H9 (cell line): ENCODE measurements at places on chromosomes 3 and 15.

DNA sequence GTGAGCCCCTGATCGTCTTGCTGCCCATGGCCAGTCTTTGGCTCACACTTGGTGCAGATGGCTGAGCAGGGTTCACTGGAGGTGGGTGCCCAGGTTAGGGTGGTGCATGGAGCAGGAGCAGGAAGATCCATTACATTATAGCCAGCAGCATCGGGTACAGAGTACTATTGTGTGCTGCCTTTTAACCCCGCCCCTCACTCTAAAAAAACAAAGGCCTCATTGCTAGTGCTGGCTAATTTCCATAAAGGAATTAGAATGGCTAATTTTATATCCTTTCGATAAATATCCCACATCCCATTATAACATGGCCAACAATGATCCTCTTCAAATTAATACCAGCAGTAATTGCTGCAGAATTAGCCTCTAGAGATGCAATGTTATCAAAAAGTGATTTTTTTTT, 45.8 kb upstream of the PPP4R2 start:
- no peaks in the 10 kb centered on the region for H3K36me3 ChIP-seq
- no peak for DNase-seq
- no peaks in the 10 kb centered on the region for H3K27me3 ChIP-seq
- H3K4me3 ChIP-seq = no peak overlapping the region
- H3K27ac ChIP-seq = no peak overlapping the region

DNA sequence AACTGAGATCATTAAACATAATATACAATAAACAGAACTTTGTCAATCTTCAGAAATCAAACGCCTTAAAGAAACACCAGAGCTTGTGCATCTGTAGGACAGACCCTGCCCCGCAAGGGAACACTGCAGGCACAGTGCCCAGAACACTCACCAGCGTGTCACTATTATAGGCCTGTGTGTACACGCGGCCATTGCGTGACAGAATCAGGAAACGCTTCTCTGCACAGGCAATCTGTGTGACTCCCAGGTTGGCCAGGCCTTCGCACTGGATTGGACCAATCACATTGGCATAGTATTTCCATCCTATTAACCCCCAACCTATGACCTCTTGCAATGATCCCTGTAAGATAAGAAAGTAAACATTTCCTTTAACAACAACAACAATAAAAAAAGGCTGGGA, 52.9 kb downstream of the HERC2 start:
- no peaks in the 10 kb centered on the region for H3K27me3 ChIP-seq
- H3K4me3 ChIP-seq = no peak overlapping the region
- no peak overlapping the region for H3K27ac ChIP-seq
- no peak for DNase-seq
- H3K4me1 ChIP-seq = no peaks in the 10 kb centered on the region

- no peak overlapping the region for H3K4me3 ChIP-seq
- H3K27ac ChIP-seq = no peak overlapping the region
- DNase-seq = no peak
- H3K4me1 ChIP-seq = no peaks in the 10 kb centered on the region
- H3K27me3 ChIP-seq = no peaks in the 10 kb centered on the region
Observed at GRCh38 chr3:62833538-62833937, 41.7 kb downstream of the CADPS start.

DNA sequence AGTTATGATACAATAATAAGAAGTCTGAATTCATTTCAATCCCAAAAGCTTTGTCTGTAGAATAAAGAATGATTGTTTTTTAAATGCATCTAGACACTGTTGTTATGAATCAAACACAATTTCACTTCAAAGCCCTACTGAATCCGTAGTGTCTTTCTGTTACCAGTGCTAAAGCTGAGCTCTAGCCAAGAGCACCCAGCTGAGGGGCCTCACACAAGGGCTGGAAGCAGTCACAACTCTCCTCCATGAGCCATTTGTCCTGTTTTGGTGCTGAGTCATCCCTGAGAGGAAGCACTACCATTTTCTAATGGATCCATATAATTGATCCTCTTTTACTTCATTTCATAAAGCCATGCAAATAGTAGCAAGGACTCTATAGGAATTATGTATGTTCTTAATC, 158.2 kb upstream of the ANKRD28 start:
- H3K4me1 ChIP-seq = no peaks in the 10 kb centered on the region
- H3K27me3 ChIP-seq = no peaks in the 10 kb centered on the region
- H3K36me3 ChIP-seq = no peaks in the 10 kb centered on the region

DNA sequence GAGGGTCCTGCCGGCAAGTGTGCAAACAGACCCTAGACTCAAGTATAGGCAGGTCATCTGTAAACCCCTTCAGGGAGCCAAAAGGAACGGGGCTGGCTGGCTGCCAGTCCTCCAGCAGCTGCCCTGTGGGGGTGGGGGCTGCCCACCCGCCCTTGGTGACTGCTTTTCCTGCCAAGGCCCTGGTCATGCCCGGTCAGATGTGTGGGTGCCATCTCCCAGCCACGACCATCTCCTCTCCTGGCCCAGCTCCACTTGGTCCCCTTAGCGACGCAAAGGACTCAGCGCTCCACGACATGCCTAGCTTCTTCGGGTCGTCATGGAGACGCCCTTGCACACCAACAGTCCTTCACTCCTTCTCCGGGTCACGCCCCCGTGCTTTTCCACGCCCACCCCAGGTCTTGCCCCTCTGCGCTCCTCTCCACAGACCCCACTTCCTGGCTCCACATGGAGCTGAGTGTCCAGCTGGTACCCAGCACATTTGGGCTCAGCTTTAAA, 2.4 kb downstream of the MUC4 start:
- DNase-seq = no peak
- H3K4me3 ChIP-seq = no peak overlapping the region
- H3K27me3 ChIP-seq = no peaks in the 10 kb centered on the region
- H3K4me1 ChIP-seq = peaks cover 3% of the 10 kb centered on the region

- H3K4me1 ChIP-seq = no peaks in the 10 kb centered on the region; the same call in 1 of the 2 replicates
- H3K27me3 ChIP-seq = no peaks in the 10 kb centered on the region
- no peak overlapping the region for H3K4me3 ChIP-seq
- no peak overlapping the region for H3K27ac ChIP-seq
- H3K36me3 ChIP-seq = no peaks in the 10 kb centered on the region
- DNase-seq = no peak
Observed at GRCh38 chr3:30913176-30913575, 18.7 kb upstream of the GADL1 start.

DNA sequence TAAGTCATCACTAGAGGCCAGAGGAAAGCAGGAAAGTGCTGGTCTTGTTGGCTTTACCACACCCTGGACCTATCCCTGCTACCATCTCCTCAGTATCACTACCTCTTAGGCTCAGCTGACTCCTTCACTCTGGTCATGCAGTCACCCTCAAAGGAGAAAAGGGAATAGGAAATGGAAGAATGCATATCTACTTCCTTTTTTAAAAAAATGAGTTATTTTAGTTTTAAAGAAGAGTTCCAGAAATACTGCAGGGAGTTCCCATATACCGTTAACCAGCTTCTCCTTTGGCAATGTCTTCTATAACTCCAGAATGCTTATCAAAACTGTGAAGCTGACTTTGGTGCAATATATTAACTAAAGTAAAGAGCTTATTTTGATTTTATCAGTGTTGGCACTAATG, 688.6 kb downstream of the DIPK2A start:
- H3K27me3 ChIP-seq = no peaks in the 10 kb centered on the region
- no peak overlapping the region for H3K4me3 ChIP-seq
- H3K4me1 ChIP-seq = no peaks in the 10 kb centered on the region
- no peak overlapping the region for H3K27ac ChIP-seq
- no peak for DNase-seq
- H3K36me3 ChIP-seq = peaks cover 15% of the 10 kb centered on the region

DNA sequence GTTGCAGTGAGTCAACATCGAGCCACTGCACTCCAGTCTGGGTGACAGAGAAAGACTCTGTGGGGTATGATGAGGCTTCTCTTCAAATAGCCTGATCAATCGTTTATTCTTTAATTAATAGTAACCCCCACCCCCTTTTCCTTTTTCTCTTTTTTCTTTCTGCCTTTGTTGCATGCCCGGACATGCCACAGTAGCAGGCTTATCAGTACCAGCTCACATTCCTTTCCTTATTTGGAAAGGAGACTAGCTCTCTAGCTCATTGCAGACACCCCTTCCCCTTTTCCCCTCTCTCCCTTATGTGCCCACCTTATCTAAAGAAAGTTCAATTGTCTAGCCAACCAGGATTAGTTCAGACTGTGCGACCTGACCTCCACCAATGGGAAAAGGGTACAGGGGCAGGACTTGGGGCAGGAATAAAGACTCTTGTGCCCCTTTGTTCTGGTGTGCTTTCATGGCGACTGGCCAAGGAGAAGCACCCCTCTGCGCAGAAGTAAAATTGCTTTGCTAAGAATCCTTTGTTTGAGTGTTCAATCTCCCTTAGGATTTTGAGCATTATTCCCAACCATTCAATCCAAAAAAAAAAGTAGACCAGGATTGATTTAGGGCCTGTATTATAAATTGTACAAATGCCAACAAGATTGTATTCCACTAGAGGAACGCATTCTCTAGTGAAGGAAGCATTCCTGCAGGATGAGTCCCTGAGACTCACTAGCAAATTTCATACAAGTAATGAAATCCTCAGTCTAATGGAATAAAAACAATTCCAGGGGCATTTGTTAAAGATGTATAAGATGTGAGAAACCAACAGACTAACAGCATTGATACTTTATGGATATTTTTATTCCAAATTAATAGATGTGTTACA, 95.8 kb upstream of the SNRPN start:
- DNase-seq = peak; percentile 76
- H3K4me3 ChIP-seq = no peak overlapping the region
- peak overlapping the region; percentile 91 for H3K27ac ChIP-seq
- no peaks in the 10 kb centered on the region for H3K27me3 ChIP-seq

DNA sequence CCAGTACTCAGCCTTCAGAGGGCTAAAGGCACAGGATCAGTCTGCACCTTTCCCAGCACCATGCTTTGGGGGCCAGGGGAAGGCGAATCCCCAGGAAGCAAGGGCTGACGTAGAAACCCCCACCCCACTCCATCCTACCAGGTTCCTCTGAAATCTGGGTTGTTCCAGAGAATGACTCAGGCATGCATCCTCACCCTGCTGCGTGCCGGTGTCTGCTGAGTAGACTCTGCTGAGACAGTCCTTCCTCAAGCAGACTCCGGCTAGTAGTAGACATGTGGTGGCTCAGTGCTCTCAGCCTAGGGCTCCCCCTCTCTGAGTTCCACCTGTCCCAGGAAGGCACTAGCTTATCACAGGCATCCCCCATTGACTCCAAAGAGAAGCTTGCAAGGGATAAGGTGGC, 9.0 kb downstream of the TMEM43 start:
- H3K36me3 ChIP-seq = peaks cover 85% of the 10 kb centered on the region
- no peak overlapping the region for H3K27ac ChIP-seq
- no peak overlapping the region for H3K4me3 ChIP-seq
- no peak for DNase-seq

DNA sequence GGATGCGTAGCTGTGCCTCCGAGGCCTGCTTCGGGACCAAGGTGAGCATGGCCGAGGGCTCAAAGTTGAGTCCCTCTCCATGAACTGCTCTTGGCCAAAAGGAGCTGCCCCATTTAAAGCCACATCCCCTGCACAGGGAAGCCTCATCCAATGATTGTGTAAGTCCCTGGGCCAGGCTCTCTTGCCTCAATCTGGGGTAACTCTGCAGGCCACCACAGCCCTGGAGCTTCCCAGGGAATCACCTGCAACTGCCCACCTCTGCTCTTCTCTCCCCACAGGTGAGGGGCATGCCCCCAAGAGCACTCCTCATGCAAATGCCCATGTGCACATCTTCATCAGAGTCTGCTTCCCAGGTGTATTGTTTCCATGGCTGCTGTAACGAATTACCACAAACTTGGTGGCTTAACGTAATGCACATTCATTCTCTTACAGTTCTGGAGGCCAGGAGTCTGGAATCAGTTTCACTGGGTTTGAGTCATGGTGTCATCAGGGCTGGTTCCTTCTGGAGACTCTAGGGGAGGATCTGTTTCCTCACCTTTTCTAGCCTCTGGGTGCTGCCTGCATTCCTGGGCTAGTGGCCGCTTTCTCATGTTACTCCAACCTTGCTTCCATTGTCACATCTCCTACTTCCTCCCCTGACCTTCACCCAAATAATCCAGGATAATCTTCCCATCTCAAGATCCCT, 25.0 kb upstream of the LOXL1 start:
- no peaks in the 10 kb centered on the region for H3K4me1 ChIP-seq
- no peaks in the 10 kb centered on the region for H3K36me3 ChIP-seq
- H3K27ac ChIP-seq = no peak overlapping the region
- no peaks in the 10 kb centered on the region for H3K27me3 ChIP-seq
- no peak for DNase-seq
- no peak overlapping the region for H3K4me3 ChIP-seq

DNA sequence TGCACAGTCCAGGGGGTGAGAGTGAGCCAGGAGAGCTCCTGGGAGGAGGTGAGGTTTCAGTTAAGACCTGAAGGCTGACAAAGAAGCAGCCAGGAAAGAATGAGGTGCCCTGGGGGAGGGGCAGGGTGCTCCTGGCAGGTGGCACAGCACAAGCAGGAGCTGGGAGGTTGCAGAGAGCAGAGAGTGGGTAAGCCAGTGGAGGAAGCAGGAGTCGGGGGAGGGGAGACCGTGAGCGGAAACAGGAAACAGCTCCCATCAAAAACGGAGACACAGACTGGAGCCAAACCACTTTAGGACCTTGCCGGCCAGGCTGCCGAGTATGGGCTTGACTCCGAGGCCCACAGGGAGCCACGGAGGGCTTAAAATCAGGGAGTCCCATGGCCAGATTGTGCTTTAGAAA, 12.1 kb upstream of the FBLN2 start:
- H3K36me3 ChIP-seq = no peaks in the 10 kb centered on the region
- DNase-seq = no peak
- H3K4me1 ChIP-seq = peaks cover 3% of the 10 kb centered on the region; the same call in 1 of the 2 replicates

DNA sequence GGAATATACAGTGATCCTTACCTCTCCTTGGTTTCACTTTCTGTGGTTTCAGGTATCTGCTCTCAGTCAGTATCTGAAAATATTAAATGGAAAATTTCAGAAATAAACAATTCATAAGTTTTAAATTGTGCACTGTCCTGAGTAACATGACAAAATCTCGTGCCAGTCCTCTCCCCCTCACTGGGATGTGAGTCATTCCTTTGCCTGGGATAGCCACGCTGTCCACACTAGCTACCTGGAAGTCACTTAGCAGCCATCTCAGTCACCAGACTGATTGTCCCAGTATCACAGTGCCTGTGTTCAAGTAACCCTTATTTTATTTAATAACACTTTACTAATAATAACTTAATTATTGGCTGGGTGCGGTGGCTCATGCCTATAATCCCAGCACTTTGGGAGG, 15.3 kb upstream of the KLHL25 start:
- H3K4me3 ChIP-seq = no peak overlapping the region
- no peaks in the 10 kb centered on the region for H3K36me3 ChIP-seq
- H3K4me1 ChIP-seq = no peaks in the 10 kb centered on the region
- H3K27me3 ChIP-seq = no peaks in the 10 kb centered on the region
- no peak overlapping the region for H3K27ac ChIP-seq
